ENCODE measurements at places on chromosomes 16 and 17.

- no peak for DNase-seq
These were observed 4.4 kb downstream of the GABARAPL2 start for GRCh38 chr16:75570396-75571065.

- no peak for DNase-seq
These were observed 94.1 kb downstream of the MRM3 start for GRCh38 chr17:876272-876671.

- DNase-seq: no peak
These were observed 20.1 kb upstream of the DLX3 start for GRCh38 chr17:50015146-50015545.

- no peak for DNase-seq
These were observed 1.2 kb downstream of the ERN2 start for GRCh38 chr16:23711785-23712184.

DNA sequence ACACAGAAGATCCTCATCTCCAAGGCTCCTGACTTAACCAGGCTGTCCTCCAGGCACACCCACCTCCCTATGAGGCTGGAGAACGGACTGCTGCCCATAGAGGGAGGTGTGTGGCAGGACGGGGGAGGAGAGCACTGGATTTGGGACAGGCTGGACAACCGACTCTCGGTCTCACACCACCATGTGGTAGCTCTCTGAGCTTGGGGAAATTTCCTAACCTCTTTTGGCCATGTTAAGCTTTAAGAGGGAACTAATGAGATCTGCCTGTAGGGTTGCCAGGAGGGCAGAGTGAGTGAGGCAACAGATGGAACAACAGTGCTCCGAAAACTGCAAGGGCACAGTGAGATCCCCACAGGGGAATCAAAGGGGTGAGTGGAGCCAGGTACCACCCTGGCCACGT, 32.7 kb downstream of the RHBDL3 start:
- no peak for DNase-seq

- DNase-seq: no peak
These were observed 9.6 kb downstream of the ITGAD start for GRCh38 chr16:31402687-31403086.

GRCh38 chr16:23900480-23901177, 64.8 kb downstream of the PRKCB start:
- DNase-seq: no peak

GRCh38 chr16:69443927-69444631, 19.7 kb downstream of the CYB5B start:
- no peak for DNase-seq

- DNase-seq: no peak
These were observed 1.6 kb downstream of the ASIC2 start for GRCh38 chr17:33291248-33292200.

GRCh38 chr17:27239046-27239445, 54.9 kb upstream of the WSB1 start:
- no peak for DNase-seq

DNA sequence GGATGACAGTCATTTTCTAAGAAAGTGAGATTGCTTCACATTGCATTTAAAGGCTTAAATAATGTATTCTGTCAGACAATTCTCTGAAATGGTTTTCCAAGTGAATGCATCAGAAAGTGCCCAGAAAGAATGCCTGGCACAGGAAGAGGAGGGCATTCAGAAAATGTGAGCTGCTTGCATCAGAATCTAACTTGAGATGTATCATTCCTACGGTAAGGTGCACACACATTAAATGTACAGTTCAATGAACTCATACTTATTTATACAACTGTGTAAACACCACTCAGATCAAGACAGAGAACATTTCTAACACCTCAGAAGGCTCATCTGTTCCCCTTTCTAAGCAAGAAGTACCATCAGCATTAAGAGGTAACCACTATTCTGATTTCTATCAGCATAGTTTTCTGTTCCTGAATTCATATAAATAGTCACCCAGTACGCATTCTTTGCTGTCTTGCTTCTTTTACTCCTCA, 638.0 kb downstream of the MAF start:
- no peak for DNase-seq

Measured in forelimb muscle (tissue), 1 donor.